ENCODE measurements at places on chromosomes 11 and 22.

DNA sequence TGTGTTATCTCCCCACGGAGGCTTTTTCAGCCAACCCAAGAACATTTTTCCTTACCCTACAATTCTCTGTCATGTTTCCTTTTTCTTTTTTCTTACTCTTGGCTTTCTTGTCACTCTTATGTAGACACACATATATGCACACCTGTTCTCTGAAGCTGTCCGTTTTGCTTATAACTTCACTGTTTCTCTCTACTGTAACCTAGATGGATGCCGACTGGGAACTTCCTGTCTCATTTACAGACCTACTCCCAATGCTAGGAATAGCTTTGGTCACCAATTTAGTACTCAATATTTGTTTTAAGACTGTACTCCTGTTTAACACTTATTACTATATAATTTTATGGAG is 9.9 kb upstream of the CASP12 start:
- DNase-seq, result no peak

DNA sequence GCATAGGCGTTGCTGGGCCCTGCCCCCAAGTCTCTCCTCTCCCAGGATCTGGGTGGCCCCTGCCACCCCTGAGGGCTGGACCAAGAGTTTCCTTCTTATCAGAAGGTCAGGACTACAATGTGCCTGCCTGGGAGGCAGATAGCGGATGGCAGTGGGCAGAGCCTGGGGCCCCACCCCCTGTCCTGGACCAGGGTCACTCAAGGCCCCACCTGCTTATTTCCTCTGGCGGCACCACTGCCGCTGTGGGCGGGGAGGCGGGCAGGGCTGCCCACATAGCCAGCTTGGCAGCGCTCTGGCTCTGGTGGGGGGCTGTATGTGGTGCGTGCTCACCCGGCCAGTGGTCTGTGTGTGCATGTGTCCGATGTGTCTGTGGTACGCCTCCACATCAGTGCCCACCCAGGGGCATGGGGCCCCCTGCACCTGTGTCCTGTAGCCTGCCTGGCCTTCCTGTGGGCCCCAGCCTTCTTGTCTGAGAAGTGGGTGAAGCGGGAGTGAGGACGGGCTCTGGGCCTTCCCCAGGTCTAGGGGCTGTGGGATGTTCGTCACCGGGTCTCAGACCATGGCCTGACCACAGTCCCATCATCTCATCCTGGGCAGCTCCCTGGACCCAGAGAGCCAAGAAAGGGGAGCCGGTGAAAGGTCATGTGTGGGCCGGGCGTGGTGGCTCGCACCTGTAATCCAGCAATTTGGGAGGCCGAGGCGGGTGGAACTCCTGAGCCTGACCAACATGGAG is 3.0 kb downstream of the GAS2L1 start:
- no peak for DNase-seq

DNA sequence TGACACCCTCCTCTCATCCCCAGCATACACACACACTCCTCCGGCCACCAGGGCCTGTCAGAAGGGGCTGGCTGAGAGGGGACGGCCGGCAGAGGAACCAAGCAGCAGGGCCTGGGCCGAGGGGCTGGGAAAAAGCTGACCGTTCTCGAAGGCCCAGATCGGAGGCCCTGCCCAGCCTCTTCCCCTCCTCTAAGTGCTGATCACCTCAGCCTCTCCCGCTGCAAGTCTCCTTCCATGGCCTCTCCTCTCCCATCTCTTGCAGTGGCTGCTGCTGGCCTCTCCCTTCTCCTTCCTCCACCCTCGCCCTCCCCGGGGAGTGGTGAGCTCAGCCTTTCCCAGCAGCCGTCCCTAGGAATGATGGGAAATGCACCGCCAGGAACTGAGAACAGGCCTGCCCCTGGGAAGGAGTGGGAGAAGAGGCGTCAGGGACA is 39.6 kb downstream of the ARRB1 start:
- DNase-seq, result peak; percentile 77

GRCh38 chr22:21946262-21946925 is 6.3 kb downstream of the PPM1F start:
- no peak for DNase-seq

DNA sequence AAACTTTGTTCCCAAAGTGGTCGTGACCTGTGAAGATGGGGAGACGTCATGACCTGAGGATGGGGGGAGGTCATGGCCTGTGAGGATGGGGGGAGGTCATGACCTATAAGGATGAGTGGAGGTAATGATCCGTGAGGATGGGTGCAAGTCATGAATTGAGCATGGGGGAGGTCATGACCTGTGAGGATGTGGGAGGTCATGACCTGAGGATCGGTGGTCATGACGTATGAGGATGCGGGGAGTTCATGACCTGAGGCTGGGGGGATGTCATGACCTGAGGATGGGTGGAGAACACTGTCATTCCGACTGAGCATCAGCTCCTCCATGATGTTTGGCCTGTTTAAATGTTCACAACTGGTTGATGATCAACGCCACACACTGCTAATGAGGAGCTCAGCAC is 25.9 kb downstream of the YPEL1 start:
- no peak for DNase-seq

GRCh38 chr11:114063829-114064201 is 4.3 kb downstream of the ZBTB16 start:
- DNase-seq, result no peak

- DNase-seq, result no peak
These were observed 84.3 kb downstream of the IGLL1 start for GRCh38 chr22:23495614-23496444.

GRCh38 chr11:1817511-1817910 is 17.3 kb upstream of the SYT8 start:
- no peak for DNase-seq

DNA sequence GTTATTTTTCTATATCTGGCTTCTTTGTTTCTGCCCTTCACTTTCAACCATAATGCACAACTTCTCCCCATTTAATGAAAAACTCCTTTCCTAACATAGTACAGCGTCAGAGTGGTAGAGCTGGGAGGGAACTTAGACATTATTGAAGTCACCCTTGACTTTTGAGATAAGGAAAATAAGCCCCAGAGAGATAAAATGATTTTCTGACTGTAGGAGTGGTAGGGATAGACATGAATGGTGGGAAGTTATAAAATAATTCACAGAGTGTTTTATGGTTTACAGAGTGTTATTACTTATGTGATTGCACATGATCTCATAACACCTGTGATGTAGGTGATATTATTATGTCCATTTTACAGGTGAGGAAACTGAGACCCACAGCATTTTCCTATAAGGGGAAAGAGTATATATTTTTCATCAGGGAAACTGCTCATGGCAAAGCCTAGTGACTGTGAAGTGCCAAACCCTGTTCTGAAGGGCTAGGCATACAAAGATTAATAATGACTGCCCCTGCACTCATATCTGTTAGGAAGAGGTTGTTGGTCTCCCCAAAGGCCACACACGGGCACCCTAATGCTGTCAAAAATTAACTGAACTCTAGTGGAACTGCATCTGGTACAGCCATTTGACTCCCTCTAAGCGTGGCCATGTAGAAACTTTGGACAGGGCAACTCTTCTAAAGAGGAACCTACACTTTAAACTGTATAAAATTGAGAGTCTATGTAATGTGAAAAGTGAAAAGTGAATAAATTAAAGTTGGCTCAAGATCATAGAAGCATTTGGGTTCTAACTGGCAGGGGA is 61.1 kb upstream of the PICALM start:
- DNase-seq, result no peak

GRCh38 chr22:46842606-46843005 is 80.2 kb downstream of the TBC1D22A start:
- DNase-seq, result no peak

Data from SHP77 treated with DMSO at 0.1 percent for 48 hours (cell line).